ENCODE measurements at places on chromosomes 2 and 18. TPM values are rescaled to one million over a fixed set of nuclear protein-coding genes. Genes with fewer than 3 reads are reported as not detected.

Gene KCNS3
- not detected for polyA plus RNA-seq

DNA sequence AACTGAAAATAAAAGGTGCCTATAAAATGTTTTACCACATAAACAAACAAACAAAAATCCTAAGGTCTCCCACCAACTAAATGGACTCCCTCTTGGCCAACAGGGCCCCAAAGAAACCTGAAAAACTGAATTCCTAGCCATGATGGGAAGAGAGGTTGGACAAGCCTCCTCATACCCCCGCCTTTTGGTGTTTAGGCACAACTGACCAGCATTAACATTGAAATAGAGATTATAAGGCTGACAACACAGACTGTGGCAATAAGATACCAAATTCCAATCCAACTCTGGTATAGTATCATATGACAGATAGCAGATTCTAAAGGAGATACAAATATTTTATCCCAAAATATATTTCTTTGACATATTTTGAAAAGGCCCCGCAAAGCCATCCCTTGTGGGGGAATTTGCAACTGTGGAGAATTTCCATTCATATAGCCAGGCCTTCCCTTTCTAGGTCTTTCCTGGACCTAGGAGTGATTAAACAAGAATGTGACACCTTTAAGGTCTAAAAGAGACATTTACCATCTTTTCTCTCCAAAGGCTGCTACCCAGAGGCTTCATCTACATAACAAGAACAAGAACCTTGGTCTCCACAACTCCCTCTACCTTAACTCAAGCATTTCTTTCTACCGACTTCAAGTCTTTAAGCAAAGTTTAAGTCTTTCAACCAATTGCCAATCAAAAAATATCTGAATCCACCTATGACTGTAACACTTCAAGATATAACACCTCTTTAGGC is 80.0 kb downstream of the CHN1 start:
- no peak for DNase-seq

- DNase-seq: no peak
Measured at GRCh38 chr2:120703330-120703994, 32.2 kb upstream of the GLI2 start.

Gene AQP12A
- polyA plus RNA-seq: not detected

DNA sequence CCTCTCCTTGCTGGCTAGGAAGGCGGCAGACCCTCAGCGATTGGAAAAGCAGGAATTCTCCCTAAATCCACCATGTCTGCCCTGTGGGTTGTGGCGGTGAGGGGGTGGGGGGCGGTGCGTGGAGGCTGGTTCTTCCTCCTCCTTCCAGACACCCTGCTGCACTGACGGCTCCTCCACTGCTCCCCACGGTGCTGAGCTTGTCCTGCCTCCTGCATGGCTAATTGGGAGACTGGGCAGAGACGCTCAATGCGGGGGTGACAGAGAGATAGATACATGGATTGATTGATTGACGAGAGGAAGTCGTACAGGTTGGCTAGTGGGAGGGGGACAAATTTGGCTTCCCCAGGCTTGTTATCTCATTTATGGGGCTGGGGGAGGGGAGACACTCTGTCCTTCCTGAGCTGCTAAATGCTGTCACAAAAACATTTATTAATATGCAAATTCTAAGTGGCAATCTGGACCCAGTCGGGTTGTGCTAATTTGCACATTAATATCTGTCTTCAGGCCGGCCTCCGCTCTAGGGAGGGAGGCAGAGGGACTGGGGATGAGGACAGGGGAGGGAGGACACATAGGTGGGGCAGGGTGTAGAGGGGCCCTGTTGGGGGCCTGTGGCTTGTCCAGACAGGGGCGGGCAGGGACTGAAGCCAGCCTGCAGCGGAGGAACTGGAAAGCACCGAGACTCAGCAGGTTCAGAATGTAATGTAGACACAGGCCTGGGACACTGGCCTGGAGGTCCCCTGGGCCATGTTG is 181.6 kb downstream of the CELF4 start:
- no peak for DNase-seq

DNA sequence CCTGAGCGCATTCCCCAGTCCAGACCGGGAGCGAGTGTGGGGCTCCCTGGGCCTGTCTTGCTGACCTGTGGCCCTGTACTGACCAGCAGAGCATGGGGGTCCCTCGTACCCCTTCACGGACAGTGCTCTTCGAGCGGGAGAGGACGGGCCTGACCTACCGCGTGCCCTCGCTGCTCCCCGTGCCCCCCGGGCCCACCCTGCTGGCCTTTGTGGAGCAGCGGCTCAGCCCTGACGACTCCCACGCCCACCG is 5.3 kb downstream of the NEU4 start:
- no peak for DNase-seq

Gene IL1R1
- polyA plus RNA-seq: 2.6 TPM

- DNase-seq: no peak
Measured at GRCh38 chr2:63654959-63655358, 66.2 kb downstream of the MDH1 start.

Gene CNPPD1
- polyA plus RNA-seq: 68.8 TPM

DNA sequence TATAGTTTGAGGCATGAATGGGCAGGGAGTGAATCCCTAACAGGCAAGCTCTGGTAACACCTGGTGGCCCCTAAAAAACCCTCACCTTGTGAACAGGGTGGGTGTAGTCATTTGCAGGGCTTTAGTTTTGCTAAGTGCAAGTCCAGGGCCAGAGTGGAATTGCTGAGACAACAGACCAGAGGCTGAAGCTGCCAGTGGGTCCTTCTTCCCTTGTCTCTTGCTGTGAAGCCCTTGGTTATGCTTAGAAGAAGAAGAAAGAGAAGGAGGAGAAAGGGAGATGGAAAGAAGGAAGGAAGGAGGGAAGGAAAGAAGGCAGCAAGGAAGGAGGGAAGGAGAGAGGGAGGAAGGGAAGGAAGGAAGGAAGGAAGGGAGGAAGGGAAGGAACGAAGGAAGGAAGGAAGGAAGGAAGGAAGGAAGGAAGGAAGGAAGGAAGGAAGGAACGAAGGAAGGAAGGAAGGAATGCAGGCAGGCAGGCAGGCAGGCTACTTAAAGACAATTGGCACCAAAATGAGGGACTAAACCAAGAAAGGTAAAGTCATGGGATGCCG is 45.8 kb downstream of the SMAD7 start:
- no peak for DNase-seq

GRCh38 chr2:209563453-209563852 is 139.6 kb downstream of the MAP2 start:
- no peak for DNase-seq

GRCh38 chr18:26470011-26470637 is 78.2 kb downstream of the KCTD1 start:
- no peak for DNase-seq

Gene PSTPIP2
- 35.0 TPM for polyA plus RNA-seq

DNA sequence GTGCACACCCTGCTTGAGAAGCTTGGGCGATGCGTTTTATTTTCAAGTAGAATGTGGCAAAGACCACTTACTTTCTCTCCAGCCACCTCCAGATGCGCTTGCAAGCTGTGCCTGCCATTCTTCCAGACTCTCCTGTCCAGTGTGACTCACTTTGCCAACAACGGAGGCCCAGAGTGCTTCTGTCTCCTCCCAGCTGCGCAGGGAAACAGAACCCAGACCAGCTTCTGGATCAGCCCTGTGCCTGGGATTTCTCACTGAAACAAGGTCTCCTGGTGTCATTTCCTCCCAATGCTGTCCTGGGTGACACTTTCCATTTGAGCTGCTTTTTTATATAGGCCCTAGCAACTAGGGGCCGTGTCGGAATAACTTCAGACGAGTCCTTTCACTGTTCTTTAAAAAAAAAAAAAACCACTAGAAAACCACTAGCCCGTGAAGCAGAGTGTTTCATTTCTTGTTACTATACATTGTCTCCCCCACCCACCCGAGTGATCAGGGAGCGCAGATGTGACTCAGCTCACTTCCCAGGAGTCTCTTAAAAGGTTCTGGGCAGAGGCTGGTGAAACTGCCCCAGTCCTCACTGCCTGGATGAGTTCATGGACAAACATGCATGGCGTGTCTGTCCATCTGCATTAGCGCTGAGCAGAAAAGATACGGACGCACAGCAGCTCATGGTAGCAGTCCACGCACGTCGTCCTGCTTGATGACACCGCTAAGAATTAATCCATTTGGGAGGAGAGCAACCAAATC is 25.3 kb upstream of the RPL31 start:
- no peak for DNase-seq

DNA sequence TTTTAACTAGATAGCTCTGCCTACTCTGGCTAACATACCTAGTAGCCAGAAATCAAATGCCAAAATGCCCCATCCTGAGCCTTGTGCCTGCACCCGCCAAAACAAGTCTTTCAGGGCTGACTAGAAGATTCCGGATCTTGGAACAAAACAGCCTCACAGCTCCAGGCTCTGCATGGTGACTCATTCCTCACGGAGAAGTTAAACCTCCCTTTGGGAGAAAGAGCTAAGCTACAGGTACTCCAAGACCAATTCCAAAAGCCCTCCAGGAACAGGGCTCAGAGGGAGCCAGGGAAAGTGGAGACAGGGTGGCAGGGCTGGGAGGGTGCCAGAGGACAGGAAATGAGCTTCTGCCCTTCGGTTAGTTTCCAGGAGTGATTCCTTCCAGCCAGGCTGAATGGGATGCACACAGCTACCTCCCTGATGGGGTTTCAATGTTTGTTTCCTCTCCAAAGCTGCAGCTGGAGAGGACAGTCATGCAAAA is 295.6 kb downstream of the TNS1 start:
- DNase-seq: no peak

DNA sequence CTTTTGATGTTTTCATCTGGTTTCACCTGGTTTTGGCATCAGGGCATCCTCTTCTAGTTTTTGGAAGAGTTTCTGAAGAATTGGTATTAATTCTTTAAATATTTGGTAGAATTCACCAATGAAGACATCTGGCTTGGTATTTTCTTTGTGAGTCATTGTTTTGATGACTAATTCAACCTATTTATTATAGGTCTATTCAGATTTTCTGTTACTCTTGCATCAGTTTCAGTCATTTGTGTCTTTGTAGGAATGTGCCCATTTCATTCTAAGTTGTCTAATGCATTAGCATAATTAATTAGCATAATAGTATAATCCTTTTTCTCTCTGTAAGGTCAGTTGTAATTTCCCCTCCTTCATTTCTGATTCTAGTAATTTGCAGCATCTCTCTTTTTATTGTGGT is 8.0 kb downstream of the GNLY start:
- no peak for DNase-seq

Gene GNAL
- not detected for polyA plus RNA-seq

DNA sequence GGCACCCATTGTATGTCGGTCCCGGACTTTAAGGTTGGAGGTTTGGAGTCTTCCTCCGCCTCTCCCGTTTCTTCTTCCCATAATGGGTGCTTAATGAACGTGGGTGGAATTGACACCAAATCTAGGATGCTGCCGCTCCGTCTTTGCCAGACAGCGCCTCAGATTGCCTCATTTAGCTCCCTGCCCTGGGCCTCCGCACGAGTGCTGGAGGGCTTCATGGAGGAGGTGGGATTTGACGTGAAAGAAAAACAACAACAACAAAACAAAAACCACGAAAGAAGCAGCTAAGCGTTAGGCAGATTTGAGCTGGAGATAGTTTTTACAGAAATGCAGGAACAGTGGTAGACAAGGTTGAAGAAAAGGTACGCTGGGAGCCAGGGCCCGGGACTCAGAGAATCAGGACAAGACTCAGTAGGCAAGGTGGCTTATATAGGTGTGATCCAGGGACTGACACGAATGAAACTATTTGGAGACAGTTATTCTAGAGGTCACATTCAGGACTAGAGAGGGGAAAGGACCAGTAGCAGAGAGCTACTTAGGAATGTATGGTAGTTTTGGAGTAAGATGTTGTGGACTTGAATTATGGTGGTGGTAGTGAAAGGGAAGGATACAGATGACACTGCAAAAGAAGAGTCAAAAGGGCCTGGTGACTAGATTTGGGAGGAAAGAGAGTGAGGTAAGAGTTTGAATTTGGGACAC is 605 bp downstream of the ZNF2 start:
- no peak for DNase-seq

Gene SLC35F5
- polyA plus RNA-seq: 13.6 TPM

DNA sequence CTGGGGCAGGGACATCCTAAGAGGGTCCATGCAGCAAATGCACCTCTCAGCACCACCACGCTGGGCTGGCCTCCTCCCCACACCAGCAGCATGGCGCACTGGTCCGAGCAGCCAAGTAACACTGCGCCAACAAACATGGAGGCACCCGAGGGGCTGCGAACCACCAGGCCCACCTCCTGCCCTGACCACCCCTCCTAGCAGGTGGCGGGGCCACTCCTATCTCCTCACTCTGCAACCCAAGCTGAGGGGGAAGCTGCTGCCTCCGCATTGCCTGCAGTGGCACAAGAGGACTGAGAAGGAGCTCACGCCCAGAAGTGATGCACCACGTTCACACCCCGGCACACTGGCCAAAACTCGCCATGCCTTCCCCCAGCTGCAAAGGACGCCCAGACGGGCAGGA is 94.4 kb downstream of the EIPR1 start:
- DNase-seq: no peak

DNA sequence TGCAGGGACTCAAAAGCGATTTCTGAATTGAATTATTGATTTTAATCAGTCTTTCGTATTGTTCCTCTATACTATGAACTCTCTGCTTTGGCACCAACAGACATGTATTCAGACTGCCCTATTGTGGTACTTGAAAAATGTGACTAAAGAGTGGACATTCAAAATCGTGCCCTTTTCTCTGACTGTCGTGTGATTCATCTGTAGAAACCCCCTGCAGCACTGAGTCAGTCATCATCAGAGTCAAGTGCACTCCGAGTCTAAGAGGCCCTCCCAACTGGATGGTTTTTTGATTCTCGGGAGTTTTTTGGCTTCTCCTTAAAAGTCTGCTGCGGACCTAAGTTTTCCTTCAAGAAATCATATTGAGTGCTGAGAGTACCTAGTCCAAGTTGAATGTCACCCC is 96.4 kb upstream of the FOSL2 start:
- no peak for DNase-seq

GRCh38 chr2:113739849-113740248 is 16.6 kb downstream of the SLC35F5 start:
- DNase-seq: no peak

GRCh38 chr2:171595896-171596295 is 73.6 kb downstream of the CYBRD1 start:
- DNase-seq: no peak

Gene TMEM178A
- polyA plus RNA-seq: 0.15 TPM

Gene NT5DC4
- not detected for polyA plus RNA-seq

Gene NMS
- polyA plus RNA-seq: not detected

GRCh38 chr18:23893653-23894052 is 120.9 kb upstream of the TTC39C start:
- no peak for DNase-seq

DNA sequence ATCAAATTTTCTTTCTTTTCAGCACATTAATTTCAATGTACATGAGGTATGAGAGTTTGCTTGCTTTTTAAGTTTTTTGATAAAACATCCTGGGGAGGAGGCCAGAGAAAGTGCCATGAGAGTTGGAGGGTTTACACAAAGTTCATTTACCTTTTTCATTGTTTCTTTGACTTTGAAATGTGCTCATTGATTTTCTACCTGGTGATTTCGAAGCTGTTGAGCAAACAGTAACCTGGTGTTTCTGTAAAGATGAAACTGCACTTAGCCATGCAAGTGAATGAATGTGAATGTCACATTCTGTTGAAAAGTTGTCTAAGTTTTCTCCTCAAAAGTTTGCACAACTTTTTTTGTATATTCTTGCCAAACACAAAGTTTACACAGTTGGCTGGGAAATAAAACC is 797.0 kb downstream of the METTL4 start:
- no peak for DNase-seq

Measured in CD14-positive monocyte (primary cell).